Ovary (tissue), 10 donors: ENCODE measurements at places on chromosomes 7 and 10.
A peak's percentile ranks its signal among the peaks of the same experiment; 100 is the strongest.

DNA sequence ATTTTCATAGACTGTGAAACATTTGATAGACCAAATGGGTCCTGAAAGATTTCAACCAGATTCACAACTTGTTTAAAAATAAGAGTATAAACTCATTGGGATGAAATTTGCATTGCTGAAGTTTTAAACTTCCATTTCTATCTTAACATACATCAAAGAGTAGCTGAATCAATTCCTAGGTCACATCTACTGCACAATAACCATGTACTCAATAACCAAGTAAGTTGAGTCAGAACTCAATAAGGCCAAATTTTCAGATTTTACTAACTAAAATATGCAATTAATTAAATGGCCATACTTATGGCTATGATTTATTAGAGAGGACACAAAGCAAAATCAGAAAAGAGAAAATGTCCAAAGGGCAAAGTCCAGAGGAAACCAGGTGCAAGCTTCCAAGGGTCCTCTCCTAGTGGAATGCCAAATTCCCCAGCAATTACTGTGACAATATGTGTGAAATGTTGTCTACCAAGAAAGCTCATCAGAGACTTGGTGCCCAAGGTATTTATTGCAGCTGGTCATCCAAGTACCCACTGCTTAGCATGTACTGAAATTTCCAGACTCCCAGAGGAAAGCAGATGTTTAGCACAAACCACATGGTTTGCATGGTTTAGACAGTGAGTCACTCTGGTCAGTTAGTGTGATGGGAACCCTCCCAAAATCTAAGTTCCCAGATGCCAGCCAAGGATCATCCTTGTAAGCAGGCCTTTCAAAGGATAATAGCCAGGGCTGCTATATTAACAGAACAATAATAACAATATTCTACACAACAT lies 238.9 kb downstream of the IPMK start:
- DNase-seq = no peak

GRCh38 chr10:72080042-72080975 lies 8.0 kb downstream of the SPOCK2 start:
- no peak for DNase-seq

DNA sequence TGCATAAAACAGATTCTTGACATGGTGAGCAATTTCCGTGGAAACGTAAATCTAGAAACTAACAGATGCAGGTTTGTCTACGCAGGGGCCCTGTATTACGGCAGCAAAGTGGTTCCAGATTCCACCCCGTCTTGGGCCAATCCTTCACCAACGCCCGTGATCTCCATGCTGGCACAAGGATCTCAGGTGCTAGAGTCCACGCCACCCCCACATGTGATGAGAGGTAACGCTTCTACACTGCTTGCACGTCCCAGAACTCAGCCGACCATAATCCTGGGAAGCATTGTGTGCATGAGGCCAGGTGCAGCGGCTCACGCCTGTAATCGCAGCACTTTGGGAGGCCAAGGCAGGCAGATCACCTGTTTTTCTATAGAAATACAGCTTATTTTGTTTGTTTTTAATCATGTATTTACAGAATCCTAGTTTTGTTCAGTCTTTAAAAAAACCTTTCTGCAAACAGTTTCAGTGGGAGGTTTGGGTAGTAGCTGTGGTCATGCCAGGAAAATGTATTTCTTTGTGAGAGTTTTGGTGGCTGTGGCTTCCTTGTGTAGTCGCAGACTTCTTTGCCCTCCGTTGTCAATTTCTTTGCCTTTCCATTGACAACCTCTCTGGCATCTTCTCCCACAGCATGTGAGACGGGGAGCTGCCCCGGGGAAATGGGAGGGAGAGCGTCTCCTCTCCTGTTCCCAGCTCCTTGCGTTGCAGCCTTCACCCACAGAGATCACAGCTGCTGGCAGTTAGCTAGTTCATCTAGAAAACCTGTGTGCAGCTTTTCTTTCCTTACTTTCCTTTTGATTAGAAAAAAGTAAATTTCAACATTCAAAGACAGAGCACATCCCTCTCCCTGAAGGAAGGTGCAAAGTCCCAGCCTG lies 35.7 kb downstream of the ITIH2 start:
- no peak for DNase-seq

DNA sequence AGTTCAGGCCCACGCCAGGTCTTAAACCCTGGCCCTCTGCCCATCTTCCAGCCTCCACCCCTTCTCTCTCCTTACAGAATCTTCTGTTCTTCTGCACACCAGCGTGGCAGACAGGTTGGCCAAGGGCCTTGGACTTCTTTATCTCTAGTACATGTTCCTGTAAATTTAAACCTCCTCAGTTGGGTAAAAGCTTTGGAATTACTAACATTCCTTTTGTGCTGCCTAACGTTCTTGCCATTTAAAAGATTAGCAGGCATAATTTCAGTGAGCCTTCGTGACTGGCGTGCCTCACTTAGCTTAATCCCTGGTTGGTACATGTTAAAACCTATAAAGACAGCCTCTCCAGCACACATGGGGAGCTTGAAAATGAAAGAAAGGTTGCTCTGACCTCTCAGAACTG lies 192.2 kb downstream of the CUX1 start:
- DNase-seq = no peak

DNA sequence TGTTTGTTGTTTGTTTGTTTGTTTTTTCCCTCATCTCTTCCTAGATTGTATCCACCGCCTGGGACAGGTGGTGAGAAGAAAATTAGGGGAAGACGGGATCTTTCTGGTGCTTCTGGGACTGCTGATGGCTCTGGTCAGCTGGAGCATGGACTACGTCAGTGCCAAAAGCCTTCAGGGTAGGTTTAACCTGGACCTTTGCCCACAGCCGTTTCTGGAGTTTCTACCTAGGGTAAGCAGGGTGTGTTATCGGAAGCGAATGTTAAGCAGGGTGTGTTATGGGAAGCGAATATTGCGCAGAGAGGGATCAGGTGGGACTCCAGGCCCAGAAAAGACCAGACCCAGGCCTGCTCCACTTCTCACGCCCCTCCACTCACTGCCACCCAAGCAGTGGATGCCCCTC lies 4.7 kb downstream of the CLCN1 start:
- no peak for DNase-seq

DNA sequence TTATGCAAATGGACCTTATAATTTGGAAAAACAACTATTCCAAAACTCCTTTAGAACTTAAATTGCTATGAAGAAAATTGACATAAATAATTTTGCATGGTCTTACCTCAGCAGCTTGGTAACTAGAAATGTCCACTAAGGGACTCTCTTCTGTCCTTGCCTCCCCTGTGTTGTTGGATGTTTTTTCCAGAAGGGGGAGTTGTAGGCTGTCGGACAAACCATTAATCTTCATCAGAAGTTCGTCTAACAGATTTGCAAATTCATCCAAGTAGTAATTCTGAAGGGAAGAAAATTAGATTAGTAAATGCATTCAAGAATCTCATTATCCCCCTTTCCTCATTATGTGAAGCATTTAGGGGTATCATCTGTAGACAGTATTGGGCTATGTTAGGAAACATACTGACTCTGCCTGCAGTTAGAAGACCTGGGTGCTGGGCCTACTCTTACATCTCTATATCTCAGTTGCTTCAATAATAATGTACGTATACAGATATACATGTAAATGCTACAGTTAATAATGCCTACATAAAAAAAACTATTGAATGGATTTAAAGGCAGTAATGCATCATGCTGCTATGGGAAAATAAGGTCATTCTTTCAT lies 155.6 kb downstream of the PKD1L1 start:
- DNase-seq = no peak

- no peak for DNase-seq
Observed at GRCh38 chr7:49638166-49638565, 135.3 kb upstream of the VWC2 start.

DNA sequence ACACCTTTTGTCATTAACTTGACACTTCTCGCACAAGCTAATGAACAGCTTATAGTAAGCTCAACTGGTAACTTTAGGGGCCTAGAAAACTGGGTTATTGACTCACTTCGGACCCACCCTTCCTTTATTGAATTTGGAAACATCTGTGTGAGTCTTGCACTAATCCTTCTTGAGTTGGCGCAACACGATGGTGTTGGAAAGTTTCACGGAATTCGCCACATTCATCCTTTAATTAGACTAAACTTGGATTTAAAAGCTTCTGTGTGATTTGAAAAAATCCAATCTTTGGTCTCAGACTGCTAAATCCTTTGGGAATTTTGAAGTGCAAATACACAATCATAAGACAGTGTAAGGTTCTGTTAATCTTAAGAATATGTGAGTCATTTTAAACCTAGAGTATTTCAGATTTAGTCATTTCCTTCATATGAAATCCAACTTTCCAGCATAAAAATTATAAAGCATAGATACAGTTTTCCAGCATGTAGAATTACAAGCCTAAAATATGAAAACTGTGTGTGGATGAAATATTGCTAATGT lies 15.1 kb downstream of the FZD8 start:
- no peak for DNase-seq

GRCh38 chr10:34506786-34507185 lies 308.3 kb downstream of the PARD3 start:
- DNase-seq = no peak

DNA sequence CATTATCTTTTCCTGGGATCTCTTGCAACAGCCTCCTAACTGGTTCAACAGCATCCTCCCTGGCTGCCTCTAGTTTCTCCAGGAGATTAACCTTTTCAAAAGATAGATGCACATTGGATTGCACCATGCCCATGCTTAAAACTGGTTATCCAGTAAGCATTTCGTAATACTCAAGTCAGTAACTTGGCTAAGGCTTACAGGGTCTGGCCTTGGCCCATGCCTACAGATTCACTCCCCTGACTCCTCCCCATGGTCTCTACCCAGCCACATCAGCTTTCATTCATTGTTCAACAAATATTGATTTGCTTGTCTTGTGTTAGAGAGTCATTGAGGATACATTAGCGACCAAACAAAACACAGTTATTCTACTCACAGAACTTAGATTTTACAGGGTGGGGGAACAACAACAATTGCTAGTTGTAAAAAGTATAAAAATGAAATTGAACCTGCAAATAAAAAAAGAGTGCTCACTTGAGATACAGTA lies 1.8 kb upstream of the KIF20B start:
- no peak for DNase-seq

DNA sequence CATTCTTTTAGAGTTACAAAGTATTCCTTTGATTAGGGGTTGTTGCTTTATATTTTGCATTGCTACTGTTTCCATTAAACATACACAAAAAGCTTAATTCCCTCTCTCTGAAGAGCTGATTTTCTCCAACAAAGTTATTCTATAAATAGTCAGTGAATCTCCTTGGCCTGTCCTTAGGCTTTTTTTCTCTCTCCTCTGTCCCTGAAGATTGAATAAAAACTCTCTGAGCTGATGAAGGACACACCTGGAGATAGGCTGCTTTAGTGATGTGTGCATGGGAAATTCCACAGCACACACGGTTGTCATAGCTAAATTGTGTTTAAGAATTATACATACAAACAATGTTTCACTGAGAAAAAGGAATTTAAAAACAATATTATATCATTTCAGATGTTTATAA lies 90.5 kb upstream of the TMEM106B start:
- no peak for DNase-seq

GRCh38 chr10:31768467-31768866 lies 160.2 kb downstream of the ARHGAP12 start:
- DNase-seq = no peak

- DNase-seq = no peak
Observed at GRCh38 chr7:73758581-73759138, 11.4 kb downstream of the CLDN3 start.

- DNase-seq = no peak
Observed at GRCh38 chr10:102233997-102234396, 7.3 kb downstream of the PITX3 start.

DNA sequence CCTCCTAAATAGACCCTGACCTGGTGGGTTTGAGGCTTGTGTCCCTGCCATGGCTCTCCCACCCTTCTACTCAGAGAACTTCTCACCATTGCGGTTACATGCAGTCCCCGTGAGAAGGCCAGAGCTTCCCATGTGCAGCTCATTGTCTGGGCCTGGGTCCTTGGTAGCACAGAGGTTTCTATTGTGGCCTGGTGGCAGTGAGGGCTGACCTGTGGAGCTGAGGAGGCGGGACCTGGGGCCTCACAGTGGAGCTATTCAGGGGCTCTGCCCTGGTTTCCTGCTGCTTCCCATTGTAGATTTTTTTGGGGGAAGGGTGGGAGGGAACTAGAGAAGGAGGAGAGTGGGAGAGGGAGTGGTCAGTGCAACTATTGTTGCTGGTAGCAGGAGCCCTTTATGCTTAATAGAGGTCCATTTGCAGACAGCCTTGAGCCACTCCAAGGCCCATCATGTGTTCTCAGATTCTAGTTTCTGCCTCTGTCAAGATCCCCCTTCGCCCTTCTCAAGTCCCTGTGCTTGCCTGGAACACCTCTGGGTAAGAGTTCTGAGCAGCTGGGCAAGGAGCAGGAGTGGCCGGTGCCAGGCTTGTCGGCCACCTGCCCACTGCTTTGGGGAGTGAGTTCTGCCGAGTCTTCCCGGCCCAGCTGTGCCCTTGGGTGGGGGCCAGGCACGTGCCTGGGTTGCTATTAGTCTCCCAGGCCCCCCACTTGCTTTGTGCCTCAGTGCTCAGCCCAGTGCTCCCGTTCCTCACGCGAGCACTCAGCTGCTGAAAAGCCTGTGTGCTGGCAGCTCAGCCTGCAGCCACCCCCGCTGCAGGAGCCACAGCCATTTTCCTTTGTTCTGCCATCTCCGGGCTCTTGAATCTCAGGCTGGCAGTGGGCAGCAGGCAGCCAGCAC lies 10.7 kb downstream of the TSPAN14 start:
- peak; percentile 64 for DNase-seq

- DNase-seq = no peak
Observed at GRCh38 chr10:10460451-10460850, 557.2 kb upstream of the CELF2 start.

- peak; percentile 0 for DNase-seq
Observed at GRCh38 chr10:86950349-86950748, 7.1 kb downstream of the MMRN2 start.

DNA sequence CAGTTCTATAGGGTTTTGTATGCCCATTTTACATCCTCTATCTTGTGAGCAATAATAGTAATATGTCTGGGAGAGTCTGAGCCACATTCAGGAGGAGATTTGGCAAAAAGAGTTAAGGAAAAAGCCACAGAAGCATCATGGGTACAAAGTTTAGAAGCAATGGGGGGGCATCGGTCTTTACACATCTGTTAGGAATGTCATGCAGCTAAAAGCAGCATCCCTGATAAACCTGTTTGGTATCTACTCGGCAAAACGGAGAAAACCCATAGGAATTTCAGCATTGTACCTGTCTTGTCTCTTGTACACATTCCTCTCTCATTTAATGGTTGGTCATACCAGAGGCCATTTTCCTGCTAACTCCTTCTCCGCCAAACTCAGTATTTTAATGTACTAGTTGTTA lies 12.5 kb upstream of the HERPUD2 start:
- no peak for DNase-seq

DNA sequence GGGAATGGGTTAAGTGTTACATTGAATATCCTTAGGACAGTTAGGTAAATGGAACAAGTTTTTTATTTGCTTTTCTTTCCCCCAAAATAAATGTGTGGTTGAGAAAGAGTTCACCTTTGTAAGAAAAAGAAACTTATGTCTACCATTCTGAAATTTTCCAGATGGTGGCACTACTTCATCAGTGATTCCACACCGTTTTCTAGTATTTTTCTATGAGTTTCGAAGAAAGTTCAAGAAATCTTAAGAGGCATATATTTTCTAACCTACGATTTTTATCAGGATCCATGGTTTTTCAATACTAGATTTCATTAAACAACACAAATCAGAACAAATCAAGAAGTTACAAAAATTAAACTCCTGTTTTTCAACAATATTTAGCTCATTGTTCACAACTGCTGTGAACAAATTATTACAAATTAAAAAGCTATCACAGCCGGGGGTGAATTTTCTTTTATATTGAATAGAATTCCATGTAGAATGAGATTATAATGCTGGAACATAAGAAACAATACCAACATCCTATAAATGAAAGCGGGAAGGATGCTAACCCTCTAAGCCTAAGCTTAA lies 163.1 kb upstream of the NPVF start:
- DNase-seq = no peak
